ENCODE measurements at places on chromosomes 3 and 15.

GRCh38 chr3:43152649-43153048 is 46.8 kb upstream of the POMGNT2 start:
- no peak for DNase-seq

DNA sequence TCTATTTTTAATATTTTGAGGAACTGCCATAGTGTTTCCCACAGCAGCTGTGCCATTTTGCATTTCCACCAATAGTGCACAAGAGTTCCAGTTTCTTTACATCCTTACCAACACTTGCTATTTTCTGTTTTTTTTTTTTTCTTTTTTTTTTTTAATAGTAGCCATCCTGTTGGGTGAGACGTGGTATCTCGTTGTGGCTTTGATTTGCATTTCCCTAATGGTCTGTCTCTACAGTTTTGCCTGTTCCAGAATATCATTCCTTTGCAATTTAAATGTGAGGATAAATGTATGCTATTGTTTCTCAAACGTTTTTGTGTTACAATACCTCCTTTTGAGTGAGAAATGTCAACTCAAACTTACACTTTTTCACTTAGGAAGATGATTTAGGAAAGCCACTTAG is 22.4 kb downstream of the RCN2 start:
- DNase-seq = no peak

DNA sequence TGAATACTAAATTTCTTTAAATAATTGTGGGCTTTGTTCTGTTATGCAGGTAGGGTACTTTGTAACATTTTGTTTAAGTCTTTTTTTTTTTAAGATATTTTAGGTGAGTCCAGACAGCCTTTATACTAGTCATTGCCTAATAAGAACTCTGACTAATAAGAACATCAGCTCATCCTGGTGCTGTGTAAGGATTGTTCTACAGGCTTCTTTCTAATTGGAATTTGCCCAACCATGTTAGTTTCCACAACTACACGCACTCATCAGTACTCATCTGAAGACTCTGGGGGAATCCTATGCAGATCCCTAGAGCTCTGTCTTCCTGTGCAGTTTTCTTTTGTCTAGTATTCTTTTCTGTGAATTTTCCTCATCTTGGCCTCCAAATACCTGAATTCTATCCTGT is 741.8 kb downstream of the IGSF11 start:
- DNase-seq = no peak

DNA sequence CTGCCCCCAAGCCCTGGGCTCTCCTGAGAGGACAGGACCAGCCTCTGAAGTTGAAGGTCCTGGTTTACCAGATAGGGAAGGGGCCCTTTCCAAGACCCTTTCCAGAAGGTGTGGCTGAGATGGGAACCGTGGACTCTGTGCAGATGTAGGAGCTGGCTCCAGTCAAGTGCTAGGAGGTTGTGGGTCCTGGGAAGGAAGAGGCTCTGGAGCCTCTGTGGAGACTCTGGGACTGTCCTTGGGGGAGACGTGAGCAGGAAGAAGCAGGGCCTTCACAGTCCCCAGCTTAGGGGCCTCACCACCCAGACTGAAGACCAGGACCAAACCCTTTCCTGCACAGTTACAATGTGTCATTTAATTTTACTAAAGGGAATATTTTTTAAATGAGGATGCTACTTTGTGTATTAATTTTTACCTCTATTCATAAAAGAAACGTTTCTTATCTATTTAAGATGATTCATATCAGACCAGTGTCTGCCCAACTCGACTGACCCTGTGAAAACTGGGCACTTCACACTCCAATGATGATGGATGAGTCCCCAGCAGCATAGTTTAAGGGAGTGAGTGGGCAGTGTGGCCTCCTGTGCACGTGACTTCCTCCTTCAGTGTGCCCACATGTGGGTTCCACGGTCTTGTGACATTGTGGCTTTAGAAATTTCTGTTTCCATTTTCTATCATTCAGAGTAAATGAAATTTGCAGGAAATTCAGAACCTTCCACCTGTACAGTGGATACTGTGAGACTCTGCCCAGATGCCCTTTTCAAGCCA is 10.9 kb downstream of the CCR5AS start:
- DNase-seq = no peak

- no peak for DNase-seq
Measured at GRCh38 chr3:185400866-185401265, 37.9 kb downstream of the MAP3K13 start.

- DNase-seq = peak; percentile 56
Measured at GRCh38 chr15:55993111-55993803, at the start of gene NEDD4. TSS of gene NEDD4 (minus strand) at chr15:55993612. CDS start at chr15:55993555, 57 bp downstream.

DNA sequence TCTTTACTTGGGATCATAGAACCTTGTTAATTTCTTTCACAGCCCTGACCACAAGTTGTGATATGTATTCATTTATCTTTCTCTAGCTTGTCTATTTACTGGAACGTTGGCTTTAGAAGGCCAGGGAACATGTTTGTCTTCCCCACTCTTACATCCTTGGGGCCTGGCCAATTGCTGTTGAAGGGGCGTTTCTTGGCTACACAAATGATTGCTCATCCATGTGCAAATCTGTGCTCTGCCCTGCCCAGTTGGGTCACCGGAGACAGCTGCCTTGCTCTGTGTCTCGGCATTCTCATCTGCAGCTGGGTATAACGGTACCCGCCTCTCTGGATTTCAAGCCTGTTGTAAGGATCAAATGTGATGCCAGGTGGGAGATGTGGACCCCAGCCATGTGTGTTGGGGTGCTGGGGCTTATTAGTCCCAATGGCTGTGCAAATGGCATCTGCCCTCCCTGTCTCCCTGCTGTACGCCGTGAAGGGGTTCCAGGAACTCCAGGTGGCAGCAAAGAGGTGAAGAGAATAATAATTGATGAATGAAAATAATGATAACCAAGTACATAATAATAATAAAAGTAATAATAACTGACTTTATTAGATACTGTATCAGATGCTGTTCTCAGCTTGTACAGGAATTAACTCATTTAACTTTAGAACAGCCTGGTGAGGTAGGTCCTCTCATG is 24.0 kb upstream of the TLE3 start:
- no peak for DNase-seq

GRCh38 chr15:48719668-48720067 is 74.2 kb upstream of the FBN1 start:
- no peak for DNase-seq

GRCh38 chr3:13287833-13288232 is 132.3 kb downstream of the NUP210 start:
- no peak for DNase-seq

GRCh38 chr3:29354894-29355293 is 74.0 kb downstream of the RBMS3 start:
- DNase-seq = no peak

GRCh38 chr15:70154718-70155347 is 57.1 kb upstream of the TLE3 start:
- no peak for DNase-seq

- no peak for DNase-seq
Measured at GRCh38 chr3:37173806-37174205, 576 bp downstream of the LRRFIP2 start.

- no peak for DNase-seq
Measured at GRCh38 chr3:197366301-197367044, 68.1 kb upstream of the DLG1 start.

DNA sequence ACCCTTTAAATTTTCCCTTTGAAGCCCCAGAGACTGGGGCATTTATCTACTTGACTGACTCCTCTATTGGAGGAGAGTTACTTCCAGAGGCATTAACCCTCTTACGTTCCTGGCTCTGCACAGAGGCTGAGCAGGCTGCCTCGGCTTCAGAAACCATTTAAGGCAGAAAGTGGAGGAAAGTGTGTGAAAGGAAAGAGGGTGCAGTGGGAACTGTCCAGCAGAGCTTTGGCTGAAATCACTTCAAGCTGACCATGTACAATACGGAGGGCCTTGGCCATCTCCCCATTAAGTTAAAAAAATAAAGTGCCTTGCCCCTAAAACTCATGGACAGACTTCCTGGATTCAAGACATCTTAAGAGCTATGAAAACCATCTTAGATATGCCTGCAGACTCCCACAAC is 238.7 kb downstream of the SV2B start:
- no peak for DNase-seq

DNA sequence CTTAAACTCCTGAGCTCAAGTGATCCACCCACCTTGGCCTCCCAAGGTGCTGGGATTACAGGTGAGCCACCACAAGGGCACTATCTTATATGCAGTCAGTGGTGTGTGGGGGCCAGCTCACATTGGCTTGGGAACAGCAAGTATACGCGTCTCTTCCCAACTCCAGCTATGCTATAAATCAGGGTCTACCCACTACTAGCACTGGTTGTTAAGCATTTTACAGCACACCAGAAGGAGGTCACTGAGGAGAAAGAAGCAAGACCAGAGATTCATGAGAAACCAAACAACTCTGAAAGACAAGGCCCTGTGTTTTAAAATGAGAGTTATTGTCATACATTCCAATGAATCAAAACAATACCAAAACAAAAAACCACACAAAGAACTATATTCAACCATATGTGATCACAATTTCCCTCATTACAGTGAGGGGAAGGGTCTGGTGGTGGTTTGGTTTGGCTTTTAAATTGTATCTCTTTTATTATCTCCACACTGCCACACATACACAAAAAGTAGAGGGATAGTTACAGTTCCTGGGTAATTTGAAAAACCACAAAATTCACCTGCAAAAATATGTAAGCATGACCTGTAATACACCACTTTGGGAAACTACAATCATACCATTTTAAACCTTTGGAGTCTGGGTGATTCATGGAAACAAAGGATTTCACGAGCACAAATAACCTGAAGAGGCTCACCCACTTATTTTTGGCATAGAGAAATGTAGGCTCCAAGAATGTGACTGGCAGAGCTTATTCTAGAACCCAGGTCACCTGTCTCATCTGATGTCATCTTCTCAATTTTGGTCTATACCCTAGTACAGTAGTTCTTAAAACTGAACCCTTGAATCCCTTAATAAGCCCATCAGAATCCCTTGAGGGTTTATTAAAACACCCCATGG is 5.2 kb downstream of the MAGI1 start:
- DNase-seq = no peak

DNA sequence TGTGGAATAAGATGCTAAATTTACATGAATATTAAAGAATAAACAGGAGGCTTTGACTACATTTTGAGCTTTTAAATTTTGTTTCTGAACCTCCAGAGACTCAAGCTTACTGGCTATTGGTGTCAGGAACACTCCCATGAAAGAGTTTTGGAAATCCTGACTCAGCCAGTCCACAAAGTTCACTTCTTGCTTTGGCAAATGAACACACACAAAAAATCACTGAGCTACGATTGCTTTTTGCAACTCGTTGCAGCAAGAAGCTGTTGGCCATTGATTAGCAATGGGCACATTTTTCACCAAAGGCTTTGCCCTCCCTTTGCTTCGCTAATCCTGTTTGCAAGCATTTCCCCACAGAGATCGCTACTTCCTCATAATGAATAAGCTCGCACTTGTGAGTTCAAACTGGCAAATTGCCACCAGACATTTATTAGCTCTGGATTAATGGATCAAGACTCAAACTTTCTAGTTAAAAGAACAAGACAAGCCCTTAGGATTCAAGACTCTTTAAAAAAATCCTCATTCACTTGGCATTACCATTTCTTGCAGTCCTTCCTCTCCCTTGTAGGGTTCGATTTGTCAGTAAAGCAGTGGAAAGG is 343.2 kb upstream of the ONECUT1 start:
- no peak for DNase-seq

- no peak for DNase-seq
Measured at GRCh38 chr3:33664195-33664594, 53.9 kb downstream of the CLASP2 start.

DNA sequence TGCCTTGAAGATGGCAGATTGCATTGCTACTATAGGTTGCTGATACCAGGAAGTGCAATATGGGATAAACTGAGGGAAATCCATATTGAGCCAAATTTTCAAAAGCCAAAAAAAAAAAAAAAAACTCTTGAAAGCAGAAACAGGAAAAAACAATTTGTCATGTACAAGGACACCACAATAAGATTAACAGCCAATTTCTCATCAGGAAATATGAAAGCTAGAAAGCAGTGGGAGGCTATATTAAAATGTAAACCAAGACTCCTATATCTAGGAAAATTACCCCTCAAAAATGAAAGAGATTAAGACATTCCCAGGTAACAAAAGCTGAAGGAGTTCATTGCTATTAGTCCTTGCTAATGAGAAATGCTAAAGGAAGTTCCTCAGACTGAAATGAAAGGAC is 462.8 kb upstream of the DPH6 start:
- no peak for DNase-seq

Measured in T-helper 9 cell (primary cell).